NCI-H2081 (cell line): ENCODE measurements at places on chromosomes 5 and 9.
A peak's percentile ranks its signal among the peaks of the same experiment; 100 is the strongest.

DNA sequence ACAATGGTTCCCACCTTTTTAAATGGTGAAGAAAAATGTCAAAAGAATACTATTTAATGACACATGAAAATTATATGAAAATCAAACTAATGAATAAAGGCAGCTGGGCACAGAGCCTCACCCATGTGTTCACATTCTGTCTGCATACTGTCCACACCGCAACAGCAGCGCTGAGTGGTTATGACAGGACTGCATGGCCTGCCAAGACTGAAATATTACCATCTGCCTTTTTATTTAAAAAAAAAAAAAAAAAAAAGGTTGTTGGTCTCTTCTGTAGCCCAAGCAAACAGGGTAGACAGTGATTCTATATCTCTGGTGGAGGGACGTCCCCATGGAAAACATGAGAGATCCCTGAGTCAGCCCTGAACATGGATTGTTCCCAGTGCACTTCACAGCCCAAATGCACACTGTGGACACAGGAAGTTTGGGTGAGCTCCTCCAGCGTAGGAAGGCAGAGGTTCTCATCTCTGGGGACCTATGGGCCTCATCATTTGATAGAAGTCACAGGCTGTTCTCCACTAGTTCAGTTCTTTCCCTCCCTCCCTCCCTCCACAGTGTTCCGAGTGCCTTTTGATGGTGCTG lies 44.9 kb upstream of the SHC3 start:
- no peak for DNase-seq

DNA sequence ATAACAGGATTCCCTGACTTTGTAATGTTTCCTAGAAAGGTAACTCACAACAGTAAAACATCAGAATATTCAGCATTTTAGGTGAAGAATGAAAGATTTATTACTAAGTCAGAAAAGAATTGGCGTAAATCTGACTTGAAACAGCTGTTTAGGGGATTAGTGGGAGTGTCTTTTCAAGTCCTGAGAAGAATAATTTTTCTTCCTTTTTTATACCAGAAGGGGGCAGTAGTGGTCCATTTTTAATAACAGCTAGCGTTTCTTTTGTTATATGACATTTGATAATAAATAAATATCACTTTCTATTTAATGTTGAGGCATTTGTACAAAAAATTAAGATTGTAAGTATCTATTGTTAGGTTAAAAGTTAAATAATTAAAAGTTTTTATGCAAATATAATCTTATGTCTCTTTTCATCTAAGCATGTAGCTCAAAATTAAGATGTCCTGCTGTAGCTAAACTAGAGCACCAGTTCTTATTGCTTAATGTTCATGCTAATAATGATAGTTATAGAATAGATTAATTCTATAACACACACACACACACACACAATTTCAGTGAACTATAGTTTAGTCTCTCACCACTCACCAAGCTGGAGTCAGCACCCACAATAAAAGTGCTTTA lies 258.7 kb upstream of the ARRDC3 start:
- peak; percentile 37 for DNase-seq

DNA sequence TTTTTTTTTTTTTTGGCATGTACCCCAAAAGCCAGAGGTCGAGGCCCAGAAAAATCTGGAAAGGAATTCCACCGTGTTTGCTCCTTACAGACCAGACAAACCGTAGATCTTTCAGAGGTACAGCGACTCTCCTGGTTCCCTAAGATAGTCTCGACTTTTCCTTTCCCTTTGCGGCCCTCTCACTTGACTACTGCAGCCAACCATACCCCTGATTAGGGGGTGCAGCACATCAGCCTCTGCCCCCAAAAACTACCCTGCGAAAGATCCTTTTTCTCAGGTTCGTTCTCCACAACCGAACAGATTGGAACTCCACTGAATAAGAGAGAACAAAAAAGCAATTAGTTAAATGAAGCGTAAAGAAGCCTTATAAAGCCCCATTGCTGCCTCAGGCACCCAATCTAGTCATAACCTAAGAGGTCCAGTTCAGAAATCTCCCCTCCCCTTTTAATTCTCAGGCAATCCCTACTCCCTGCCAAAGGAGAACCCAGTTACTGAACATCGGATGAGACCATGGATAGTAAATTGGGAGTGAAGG lies 379 bp upstream of the TICAM2 start:
- DNase-seq, result peak; percentile 44

DNA sequence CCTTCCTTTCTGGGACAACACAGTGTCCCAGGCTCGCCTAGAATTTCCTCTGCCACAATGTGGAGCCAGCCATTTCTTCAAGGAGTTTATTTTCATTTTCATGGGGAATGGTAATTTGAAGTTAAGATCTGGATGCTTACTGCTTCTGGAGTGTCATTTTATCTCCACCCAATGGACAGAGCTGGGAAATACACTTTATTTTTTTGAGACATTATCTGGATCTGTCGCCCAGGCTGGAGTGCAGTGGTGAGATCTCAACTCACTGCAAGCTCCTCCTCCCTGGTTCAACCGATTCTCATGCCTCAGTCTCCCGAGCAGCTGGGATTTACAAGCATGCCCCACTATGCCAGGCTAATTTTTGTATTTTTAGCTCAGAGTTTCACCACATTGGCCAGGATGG lies 12.7 kb upstream of the THG1L start:
- DNase-seq, result peak; percentile 38

DNA sequence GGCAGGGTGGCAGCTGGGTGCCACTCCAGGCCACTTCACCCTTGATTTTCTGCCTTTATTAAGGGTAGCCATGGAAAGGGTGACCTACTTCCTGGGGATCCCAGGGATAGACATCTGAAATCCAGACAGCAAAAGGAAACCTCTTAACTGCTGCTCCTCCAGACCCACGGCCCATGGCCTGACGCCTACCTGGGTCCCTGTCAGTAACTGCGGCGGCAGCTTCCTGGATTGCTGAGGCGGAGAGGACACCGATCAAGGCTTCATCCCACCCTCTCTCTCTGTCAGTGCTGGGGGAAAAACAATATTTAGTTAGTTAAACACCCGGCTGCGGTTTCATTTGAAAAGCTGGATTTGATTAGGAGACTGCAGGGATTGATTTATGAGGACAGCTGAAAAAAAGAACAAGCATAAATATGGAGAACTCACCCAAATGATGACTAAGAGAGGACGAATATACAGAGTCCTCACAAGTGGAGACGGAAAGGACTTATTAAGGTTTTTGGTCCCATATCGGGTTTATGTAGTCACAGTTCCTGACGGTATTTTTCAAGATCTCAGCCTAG lies 158.7 kb upstream of the KLF4 start:
- DNase-seq, result no peak

GRCh38 chr9:7976856-7977255 lies 177.3 kb upstream of the DMAC1 start:
- DNase-seq, result no peak

DNA sequence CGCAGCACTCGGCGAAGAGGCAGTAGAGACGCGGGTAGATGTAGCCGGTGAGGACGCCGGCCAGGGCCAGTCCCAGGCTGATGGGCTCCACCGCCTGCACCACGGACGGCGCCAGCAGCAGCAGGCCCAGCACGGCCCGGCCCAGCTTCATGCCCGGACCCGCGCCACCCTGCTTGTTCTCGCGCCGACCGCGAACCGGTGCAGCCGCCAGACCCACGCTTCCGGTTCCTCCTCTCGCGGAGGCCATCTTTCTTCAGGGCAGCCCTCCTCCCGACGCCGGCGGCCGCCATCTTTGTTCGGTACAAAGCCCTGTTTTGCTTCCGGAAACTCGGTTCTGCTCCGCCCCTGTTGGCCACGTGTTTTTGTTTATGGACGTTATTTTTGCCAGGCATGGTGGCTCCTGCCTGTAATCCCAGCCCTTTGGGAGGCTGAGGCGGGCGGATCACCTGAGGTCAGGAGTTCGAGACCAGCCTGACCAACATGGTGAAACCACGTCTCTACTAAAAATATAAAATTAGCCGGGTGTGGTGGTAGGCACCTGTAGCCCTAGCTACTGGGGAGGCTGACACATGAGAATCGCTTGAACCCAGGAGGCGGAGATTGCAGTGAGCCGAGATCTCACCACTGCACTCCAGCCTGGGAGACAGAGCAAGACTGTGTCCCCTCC lies at the start of gene TOR1A:
TOR1A (minus strand) TSS at position 202 of the 667 bp plus-strand sequence; CDS start at position 151, 51 bp downstream.
- peak; percentile 94 for DNase-seq

DNA sequence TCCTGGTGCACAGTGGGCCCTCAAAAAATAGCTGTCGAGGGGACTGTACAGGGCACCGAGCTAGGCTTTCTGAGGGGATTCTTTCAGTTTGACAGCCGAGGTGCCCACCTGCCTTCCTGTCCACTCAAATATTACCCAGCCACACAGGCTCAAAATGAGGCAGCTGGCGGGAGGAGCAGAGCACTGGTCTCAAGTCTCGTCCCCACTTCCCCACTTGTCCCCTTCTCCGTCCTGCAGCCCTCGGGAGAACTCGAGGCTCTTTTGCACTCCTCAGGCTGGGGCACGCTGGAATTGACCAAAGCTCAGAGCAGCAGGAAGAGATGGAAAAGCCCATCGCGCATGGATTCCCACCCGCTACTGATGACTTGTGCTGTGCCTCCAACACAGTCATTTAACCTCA lies 185.2 kb downstream of the HSPA4 start:
- no peak for DNase-seq

GRCh38 chr9:137956039-137956438 lies 78.5 kb downstream of the CACNA1B start:
- no peak for DNase-seq

DNA sequence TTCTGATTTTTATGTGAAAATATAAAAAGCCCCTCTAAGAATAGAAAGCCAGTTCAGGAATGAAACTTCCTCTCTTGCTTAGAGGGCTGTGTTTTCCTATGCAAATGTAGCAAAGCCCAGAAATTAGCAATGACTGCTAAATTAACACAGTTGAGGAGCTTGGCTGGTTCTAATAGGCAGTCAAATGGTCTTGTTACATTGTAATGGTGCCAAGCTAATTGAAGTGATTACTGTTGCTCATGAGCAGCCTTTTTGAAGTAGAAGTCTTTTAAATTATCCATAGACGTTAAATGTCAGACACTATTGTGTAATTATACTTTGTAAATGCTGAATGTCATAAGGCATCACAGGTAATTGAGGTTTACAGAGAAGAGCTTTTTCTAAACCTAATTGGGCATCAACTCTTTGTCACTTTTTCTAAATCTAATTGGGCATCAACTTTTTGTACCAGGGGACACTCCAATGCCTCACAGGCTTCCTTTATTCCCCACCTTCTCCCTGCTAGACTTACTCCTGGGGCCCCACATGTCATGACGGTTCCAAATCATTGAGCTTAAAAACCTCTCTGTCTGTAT lies 229.1 kb downstream of the PSAT1 start:
- peak; percentile 41 for DNase-seq

DNA sequence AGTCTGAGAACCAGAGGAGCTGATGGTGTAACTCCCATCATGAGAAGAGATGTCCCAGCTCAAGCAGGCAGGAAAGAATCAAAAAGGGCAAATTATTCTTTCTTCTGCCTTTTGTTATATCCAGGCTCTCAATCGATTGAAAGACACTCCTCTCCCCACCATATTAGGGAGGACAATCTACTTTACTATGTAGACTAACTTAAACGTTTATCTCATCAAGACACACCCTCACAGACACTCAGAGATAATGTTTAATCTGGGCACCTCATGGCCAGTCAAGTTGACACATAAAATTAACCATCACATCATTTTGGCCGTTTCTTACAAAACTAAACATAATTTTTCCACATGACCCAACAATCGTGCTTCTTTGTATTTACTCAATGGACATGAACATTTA lies 534.3 kb upstream of the RORB start:
- DNase-seq, result no peak

DNA sequence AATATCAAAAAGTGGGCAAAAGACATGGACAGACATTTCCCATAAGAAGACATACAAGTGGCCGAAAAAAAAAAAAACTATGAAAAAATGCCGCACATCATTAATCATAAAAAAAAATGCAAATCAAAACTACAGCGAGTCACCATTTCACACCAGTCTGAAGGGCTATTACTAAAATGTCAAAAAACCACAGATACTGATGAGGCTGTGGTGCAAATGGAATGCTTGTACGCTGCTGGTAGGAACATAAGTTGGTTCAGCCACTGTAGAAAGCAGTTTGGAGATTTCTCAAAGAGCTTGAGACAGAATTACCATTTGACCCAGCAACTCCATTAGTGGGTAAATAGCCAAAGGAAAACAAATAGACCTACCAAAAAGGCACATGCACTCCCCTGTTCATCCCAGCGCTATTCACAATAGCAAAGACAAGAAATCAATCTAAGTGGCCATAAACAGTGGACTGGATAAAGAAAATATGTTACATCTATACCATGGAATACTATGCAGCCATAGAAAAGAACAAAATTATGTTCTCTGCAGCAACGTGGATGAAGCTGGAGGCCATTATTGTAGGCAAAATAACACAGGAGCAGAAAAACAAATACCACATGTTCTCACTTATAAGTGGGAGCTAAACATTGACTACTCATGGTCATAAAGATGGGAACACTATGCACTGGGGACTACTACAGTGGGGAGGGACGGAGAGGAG lies 110.6 kb upstream of the BOD1 start:
- DNase-seq, result no peak
